Activated CD4-positive, alpha-beta T cell treated with anti-CD3 and anti-CD28 coated beads for 48 hours (primary cell): ENCODE measurements at places on chromosomes 5 and 9.
A peak's percentile ranks its signal among the peaks of the same experiment; 100 is the strongest.

DNA sequence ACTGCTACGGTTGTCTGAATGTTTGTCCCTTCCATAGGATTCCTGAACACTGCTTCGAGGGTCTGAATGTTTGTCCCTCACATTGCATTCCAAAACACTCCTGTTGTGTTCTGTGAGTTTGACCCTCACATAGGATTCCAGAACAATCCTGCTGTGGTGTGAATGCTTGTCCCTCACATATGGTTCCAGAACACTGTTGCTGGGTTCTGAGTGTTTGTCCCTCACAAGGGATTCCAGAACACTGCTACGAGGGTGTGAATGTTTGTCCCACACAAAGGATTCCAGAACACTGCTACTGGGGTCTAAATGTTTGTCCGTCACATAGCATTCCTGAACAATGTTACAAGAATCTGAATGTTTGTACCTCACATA lies 201.2 kb downstream of the FOXD4L6 start:
- no peak for DNase-seq

DNA sequence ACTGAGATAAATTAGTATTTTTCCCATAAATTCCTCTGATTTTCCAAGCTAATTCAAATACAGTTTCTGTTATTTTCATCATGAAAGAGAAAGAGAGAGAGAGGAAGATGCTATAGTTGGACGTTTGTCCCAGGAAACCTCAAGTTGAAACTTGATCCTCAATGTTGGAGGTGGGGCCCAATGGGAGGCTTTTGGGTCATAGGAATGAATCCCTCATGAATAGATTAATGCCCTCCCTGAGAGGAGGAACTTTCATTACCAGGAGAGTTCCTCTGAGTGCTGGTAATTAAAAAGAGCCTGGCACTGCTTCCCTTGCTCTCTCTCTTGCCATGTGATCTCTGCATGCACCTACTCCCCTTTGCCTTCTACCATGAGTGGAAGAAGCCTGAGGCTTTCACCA lies 189.9 kb upstream of the SMC2 start:
- DNase-seq, result no peak

- no peak for DNase-seq
Observed at GRCh38 chr9:28938981-28939380, 1365.7 kb upstream of the C9orf72 start.

GRCh38 chr9:83284746-83285145 lies 221.8 kb upstream of the RASEF start:
- no peak for DNase-seq

DNA sequence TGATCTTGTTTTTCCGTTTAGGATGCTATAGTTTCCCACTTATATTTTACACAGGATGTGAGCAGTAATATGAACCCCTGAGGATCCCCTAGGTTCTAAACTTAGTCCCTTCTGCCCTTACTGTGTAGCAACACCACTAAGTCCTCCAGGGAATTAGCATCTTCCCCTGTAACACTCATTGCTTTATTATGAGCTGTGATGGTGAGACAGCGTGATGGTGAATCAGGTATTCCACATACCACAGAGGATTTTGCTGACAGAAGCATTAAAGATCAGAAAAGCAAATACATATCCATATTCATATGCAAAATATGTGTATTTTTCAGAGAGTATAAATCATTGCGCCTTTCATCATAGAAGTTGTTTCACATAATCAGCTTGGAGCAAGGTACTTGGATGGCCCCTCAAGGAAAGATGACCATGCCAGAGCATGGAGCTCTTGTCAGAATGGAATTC lies 317.0 kb downstream of the ICE1 start:
- DNase-seq, result no peak

DNA sequence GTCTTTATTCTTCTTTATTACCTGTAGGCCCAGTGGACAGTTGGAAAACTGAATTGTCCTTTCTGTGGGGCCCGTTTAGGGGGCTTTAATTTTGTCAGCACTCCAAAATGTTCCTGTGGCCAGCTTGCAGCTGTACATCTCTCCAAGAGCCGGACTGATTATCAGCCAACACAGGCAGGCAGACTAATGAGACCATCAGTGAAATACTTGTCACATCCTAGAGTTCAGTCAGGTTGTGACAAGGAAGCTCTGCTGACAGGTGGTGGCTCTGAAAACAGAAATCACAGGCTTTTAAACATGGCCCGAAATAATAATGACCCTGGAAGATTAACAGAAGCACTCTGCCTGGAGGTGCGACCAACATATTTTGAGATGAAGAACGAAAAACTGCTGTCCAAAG lies 47.9 kb downstream of the RNF180 start:
- no peak for DNase-seq

DNA sequence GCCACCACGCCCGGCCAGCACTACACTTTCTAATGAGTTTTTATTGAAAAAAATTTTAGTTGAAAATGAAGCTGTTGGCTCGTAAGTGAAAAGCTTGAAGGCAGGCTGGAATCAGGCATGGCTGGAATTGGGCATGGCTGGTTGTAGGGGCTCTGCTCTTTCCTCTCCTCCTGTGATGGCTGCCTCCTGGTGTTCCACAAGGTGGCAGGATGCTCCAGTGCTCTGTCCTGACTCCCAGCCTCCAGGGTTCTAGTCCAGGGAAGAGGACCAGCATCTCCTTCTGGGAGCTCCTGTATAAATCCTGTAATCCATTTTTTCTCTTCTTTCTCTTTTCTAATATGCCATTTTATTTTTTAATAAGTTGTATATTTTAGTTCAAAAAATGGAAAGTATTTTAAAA lies 57.2 kb upstream of the DHFR start:
- peak; percentile 8 for DNase-seq

- DNase-seq, result no peak
Observed at GRCh38 chr9:110036286-110036685, 171.7 kb downstream of the C9orf152 start.

DNA sequence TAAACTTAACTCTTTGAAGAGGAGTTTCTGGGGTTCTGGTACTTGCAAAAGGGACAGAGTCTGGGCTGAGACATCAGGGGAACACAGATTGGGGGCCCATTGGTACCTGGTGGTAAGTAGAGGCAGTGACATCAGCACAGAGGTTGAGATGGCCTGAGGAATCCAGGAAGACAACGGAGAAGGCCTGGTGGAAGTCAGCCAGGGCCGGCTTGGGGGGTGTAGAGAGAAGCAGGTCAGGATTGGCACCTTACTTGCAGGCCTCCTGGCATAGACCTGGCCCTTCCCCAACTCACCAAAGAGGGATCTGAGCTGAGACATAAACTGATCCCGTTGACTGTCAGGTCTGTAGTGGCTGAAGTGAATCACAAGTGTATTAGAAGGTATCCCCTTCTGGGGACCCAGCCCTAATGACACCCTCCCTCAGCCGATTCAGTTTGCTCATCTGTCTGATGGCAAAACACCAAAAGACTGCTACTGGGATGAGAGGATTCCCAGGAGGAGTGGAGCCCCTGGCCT lies 5.5 kb downstream of the NOL6 start:
- no peak for DNase-seq

DNA sequence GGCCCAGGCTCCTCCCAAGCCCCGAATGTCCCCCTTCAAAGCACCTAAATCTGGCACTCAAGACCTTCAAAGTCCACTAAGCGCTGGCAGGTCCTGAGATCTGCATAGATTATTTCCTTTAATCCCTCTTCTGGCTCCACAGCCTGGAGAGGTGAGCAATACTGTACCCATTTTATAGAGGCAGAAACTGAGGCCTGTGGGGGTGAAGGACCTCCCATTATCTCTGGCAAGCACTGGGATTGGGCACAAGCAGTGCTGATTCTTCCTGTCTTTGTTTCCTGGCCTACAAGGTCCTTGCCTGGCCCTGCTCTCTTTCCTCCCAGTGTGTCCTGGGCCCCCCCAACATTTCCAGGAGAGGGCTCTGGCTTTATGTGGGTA lies 252.3 kb downstream of the PBX3 start:
- no peak for DNase-seq

GRCh38 chr9:125659954-125660353 lies 47.1 kb downstream of the MAPKAP1 start:
- peak; percentile 34 for DNase-seq

- no peak for DNase-seq
Observed at GRCh38 chr9:76452839-76453238, 6.1 kb upstream of the GCNT1 start.

DNA sequence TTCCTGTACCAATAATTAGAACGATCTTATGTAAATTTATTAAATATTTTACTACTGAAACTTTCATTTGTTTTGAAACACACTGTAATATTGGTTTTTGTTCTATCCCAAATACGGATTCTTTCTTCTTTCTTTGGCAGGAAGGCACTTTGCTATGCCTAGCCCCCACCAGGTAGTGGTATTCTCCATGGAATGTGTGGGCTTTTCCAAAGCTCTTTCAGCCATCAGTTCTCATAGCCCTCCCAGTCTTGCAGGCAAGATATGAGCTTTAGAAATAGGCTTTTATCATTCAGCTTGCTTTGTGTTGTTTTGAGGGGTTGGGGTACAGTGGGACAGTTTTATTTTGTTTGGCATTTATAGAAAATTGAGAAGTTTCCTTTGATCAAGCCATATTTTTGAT lies 107.5 kb downstream of the DMXL1 start:
- DNase-seq, result no peak

- DNase-seq, result no peak
Observed at GRCh38 chr5:169873642-169874041, 106.7 kb downstream of the INSYN2B start.

GRCh38 chr9:91273853-91274552 lies 87.7 kb downstream of the AUH start:
- no peak for DNase-seq

DNA sequence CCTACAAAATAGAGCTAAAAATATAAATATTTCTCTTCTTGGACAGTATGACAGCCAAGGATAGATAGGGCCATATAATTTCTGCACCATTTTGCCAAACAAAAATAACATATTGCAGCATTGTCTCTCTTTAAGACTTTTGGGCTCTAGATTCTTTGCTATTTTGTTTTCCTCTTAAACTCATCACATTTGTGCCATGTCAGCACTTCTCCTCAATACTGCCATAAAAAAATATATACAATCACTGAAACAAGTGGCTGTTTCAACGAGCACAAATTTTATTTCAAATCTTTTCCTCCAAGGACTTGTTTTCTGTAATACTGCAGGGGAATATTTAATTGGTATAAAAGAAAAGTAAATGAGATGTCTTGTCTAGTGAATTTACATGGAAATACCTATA lies 1570.0 kb upstream of the NUDT12 start:
- DNase-seq, result no peak

DNA sequence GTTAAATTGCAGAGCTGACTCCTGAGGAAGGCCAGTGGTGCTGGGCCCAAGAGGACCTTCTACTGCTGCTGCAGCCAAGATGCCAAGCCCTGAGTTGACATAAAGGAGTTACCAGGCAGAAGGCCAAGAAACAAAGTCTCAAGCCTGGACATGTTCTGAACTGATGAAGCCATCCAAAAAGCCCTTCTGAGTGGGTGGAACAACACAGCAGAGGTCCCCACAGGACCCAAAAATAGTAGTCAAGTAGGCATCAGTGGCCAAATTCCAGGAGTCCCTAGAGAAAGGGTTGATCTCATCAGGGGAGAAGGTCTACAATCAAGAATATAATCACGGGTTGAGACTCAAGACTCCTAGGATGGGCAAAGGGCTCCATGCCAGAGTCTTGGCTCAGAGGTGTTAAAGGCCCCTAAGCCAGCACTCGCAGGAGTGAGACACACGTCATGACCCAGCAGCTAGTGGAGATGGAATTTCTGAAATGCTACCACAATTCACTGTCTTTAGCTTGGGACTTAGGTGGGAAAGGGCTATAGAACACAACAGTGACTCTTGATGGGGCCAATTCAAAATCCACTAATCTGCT lies 119.7 kb downstream of the FANCC start:
- no peak for DNase-seq

DNA sequence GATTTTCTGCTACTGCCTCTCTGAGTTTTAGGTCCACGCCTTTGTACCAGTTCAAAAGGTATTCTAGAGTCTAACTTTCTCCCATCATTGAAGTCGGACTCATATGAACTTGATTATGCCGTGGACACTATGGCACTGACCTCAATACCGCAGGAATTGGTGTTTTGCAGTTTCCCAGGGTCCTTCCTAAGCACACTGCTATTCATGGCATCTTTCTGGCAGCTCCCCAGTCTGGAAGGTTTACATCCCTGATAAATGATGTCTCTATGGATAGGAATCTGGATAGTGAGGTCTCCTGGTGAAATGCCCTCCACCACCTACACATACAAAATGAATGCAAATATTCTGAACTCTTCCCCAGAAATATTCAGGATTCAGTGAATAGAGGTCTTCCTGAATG lies 422.2 kb downstream of the CTNND2 start:
- DNase-seq, result no peak

- DNase-seq, result peak; percentile 58
Observed at GRCh38 chr9:125428060-125428901, 166.7 kb downstream of the GAPVD1 start.

- DNase-seq, result no peak
Observed at GRCh38 chr5:135875567-135875966, 20.1 kb downstream of the IL9 start.

DNA sequence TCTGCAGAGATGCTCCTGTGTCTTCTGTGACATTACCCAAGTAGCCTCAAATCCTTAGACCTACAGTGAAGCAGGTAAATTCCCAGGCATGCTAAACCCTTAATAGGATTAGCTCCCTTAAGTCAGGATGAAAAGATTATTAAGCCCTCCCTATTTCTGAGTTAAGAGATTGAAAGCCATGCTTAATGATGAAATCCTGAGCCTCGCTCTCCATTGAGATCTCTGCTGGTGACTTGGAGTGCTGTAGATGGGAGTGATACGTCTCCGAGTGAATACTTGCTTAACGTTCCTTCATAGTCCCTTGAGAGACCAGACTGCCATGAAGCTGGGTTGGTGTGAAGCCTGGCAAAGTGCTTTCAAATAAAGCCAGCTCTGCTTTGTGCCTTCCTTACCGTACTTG lies 34.2 kb downstream of the AOPEP start:
- DNase-seq, result no peak

DNA sequence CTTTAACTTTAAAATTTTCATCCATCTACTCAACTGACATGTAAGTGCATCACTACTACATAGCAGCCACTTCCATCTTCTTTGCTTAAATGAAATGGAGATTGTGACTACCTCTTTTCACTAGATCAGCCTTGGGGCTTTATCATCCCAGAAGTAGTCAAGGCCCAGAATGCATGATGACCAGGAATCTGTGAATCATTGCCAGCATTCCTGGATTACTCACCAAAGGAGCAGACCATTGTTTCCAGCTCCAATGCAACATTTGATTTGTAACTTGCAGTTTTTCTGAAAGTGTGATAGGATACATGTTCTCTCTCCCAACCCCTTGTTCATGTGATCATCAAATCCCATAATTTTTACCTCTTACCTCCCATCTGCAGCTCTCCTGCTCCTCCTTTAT lies 65.1 kb downstream of the PLPPR1 start:
- DNase-seq, result no peak

- DNase-seq, result no peak
Observed at GRCh38 chr5:5481206-5481605, 58.7 kb downstream of the ICE1 start.

DNA sequence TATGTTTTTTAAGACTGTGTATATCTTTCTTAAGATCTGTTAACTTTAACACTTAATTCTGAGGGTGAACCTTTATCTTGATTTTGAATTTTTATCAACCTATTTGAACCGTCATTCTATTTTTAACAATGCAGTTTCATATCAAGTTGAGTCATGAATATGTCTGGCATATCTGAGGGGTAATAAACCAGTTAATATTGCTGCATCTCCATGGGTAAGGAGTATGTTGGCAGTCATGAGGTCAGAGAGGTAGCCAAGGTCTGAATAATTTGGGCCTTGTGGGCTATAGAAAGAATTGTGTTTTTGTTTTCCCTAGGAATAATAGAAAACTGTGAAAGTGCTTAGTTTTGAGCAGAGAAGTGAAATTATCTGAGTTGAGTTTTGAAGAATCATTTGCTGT lies 419.0 kb downstream of the PLK2 start:
- no peak for DNase-seq

GRCh38 chr9:81719972-81720371 lies 30.6 kb upstream of the TLE1 start:
- DNase-seq, result no peak
